T47D (cell line): ENCODE measurements at places on chromosomes 3 and 15.
A peak's percentile ranks its signal among the peaks of the same experiment; 100 is the strongest.

- DNase-seq, result no peak
Observed at GRCh38 chr15:77021803-77022381, 27.0 kb downstream of the PSTPIP1 start.

DNA sequence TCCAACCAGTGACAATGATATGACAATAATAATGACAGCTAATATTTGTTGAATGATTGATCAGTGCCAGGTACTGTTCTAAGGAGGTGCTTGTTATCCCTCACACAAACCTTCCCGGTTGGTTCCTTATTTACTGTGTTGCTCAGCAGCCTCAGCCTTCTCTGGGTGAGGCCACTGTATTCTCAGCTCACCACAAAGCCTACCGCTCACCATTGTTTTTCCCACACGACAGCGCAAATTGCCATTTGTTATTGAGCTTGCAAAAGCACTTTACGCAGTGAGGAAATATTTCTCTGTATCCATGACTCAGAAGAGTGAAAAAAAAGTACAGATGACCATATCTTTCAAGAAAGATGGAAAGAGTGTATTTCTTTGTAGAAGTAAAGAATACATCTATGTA lies 49.5 kb upstream of the PDZRN3 start:
- no peak for DNase-seq

DNA sequence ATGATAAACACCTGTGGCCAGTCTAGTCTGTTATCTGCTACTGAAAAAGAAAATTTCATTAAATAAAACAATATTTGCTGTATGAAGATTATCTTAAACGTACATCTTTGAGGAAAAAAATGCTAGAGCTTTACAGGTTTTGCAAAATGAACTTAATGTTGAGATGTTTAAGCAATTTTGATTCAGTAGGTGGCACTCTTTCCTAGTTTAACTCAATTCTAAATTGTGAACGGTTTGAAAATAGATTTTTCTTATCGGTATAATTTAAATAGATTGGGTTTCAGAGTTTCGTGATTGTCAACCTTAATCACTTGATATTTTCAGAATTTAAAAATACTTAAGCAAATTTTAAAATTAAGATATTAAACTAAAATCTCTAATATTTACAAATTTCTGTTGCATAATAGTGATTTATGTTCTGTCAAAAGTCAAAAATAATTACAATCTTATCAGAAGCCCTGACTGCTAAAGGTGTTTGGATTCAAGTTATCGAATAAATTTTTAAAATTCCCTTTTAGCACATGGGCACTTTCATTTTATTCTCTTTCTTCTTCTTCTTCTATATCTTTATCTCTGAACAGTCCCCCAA lies 7.0 kb upstream of the RNF111 start:
- peak; percentile 42 for DNase-seq

DNA sequence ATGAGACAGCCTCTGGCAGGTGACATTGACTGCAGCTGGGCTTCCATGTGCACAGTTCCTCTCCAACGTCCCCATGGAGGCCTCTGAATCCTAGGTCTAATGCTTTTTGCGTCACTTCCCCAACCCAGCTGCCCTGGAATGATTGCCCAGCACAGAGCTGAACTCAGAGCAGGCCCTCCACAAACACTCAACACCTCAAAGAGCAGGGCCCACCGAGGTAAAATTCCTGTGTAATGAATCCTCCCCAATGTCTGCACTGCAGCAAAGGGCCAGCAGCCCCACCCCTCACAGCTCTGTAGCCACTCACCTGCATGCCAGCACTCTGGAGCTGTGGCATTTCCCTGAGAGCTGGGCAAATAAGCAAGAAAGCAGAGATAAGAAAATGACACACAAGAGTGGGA lies 42.6 kb upstream of the DUSP7 start:
- no peak for DNase-seq

- DNase-seq, result no peak
Observed at GRCh38 chr3:156035158-156035557, 85.2 kb upstream of the KCNAB1 start.

GRCh38 chr15:88932875-88933330 lies 19.7 kb upstream of the MFGE8 start:
- no peak for DNase-seq

DNA sequence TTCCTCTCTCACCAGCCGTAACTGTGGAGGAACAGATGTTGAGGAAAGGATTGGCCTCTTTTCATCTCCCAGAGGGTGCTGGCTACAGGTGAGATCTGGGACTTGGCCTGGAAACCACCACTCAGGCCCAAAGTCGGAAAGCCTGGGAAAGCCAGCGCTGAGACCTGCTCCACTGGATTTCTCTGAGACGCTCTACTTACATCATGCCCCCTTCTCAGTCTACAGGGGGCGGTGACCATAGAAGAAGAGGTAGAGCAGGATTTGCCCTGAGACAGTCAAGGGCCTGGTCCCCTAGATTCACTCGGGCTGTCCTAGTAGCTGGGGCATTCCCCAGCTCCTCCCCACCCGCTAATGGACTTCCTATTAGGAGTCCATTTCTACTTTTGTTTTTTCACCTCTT lies 80.9 kb downstream of the C3orf38 start:
- DNase-seq, result no peak

- DNase-seq, result peak; percentile 77
Observed at GRCh38 chr3:186849374-186849975, 7.0 kb downstream of the ADIPOQ start.

- DNase-seq, result no peak
Observed at GRCh38 chr3:36147934-36148558, 232.3 kb upstream of the STAC start.

- no peak for DNase-seq
Observed at GRCh38 chr15:98785807-98786621, 137.7 kb downstream of the IGF1R start.

GRCh38 chr15:100981086-100981485 lies 61.9 kb downstream of the LRRK1 start:
- DNase-seq, result no peak

DNA sequence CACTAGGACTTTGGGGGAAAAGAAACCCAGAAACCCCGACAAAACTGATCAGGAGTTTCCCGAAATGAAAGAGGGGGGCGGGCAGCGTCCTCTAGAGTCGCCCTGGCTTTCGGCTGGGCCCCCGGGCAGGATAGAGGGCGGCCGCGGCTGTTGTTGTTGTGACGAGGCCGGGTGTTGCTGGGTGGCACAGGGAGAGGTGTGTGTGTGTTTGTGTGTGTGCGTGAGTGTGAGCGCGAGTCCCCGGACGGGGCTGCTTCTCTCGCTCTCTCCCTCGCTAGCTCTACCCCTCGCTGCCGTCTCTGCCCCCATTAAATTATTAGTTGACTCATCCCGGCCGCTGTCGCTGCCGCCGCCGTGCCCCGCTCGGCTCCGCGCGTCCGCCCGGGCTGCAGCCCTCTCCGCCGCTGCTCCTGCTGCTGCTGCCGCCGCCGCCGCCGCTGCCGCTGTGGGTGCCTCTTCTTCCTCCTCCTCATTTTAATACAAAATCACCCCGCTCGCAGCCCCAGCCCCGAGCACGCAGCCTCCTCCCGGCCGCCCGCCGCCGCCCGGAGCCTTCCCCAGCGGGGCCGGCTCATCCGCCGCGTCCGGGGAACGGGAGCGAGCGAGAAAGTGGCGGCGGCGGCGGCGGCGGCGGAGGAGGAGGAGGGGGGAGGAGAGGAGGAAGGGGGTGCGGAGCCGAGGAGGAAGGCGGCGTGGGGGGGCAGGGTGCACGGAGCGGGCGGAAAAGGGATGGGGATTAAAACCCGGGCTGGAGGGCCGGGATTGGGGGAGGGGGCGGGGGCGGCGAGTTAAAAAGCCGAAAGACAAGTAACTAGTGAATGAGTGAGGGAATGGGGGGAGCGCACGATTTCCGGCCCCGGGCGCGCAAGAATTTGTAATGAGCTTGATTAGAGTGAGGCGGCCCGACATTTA lies at the start of gene SATB1:
TSS of gene SATB1 (minus strand) at position 611 of the 912 bp plus-strand sequence. CDS start 4,372 bp downstream, outside the sequence.
- no peak for DNase-seq

DNA sequence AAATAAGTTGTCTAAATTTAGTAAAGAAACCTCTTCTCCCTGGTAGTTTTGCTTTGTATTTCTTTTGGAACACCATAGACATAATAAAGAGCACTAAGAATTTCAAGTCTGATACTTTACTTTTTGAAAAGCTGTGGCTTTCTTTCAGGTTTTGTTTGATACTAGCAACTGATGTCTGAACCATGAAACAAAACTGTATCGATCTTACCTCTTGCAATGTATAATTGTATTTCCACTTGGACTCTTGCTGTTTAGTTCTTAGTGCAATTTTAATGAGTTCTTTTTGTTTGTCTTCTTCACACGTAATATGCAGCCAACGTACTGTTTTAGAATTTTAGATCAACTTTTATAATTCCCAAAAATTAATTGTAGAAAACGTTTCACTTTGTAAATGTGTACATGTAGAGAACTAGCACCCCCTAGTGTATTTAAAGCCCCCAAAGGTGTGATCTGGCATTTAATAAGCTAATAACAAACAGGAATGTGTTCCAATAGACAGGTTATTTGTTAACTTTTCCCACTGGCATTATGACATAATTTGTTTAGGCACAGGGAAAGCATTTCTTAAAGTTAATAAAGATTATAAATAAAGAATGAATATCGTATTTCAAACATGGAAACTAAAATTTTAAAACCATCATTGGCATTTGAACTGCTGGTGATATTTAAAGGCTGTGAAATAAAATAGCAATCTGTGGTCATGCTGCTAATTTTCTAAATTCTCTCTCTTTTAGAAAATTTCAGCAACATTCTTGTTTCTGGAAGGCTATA lies 289.1 kb upstream of the DNAJC19 start:
- no peak for DNase-seq

- DNase-seq, result no peak
Observed at GRCh38 chr3:160885791-160886286, 129.8 kb downstream of the PPM1L start.

- no peak for DNase-seq
Observed at GRCh38 chr3:123392368-123392767, 56.5 kb downstream of the ADCY5 start.

GRCh38 chr15:71736286-71736947 lies 73.9 kb upstream of the NR2E3 start:
- no peak for DNase-seq

DNA sequence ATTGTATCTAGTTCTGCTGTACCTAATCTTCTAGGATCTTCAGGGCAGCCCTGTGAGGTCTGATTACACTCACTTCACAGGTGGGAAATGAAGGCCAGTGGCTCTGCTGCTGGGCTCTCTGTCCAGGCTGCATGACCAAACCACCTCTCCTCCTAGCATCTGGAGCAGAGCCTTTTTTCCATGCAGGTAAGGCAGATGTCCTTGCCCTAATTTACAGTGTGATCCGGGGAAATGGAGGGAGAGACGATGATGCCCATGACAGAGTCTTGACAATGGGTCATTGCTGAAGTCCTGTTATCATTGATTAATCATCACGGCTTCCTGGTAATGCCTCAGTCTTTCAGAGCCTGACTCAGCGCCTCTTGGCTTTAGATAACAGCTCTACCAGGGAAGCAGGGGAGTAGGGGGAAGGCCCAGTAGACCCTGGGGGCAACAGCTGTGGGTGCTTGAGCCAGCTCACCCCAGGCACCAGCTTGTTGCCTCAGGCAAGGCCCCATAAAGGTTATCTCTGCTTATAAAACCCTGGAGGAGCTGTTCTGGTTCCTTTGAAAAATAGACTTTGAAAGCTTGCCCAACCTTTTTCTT lies 153.4 kb downstream of the GABRG3 start:
- no peak for DNase-seq

DNA sequence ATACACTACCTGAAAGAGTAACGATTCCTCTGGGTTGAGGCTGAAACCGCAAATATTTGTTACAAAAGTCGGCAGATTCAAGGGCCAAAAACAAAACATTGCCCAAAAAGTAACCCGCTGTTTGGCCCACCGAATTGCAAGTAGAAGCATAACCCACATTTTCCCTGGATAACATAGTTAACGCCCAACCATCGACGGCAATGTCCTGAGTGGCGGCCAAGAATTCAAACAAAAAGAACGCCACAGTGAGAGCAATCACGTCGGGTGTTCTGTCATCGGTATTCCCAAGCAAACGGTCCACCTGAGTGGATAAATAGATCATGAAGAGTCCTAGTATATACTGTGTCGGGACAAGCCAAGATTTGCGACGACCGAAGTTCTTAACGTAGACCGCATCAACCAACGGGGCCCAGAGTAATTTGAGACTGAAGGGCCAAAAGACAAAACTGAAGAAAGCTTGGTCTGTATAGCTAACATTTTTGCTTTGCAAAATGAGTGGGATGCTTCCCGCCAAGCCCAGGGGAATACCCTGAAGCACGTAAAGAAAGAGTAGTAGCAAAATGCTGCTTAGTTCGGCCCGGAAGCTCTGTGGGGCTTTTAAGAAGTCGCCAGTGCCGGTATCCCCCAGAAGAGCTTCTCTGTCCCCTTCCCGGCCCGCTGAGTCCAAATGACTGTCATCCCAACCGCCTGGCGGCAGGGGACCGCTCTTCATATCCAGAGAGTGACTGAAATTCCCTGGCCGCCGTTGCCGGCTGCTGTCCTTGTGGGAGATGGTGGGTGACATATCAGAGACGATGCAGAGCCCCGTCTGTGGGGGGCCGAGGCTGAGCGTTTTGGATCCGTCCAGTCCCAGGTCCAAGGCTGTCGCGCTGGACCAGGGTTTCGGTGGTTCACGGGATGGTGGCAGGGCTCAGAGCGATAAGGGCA lies 750 bp downstream of the SLC33A1 start:
- peak; percentile 33 for DNase-seq

- no peak for DNase-seq
Observed at GRCh38 chr15:85795337-85796305, 896 bp upstream of the KLHL25 start.

GRCh38 chr15:38266247-38266986 lies 13.8 kb downstream of the SPRED1 start:
- DNase-seq, result no peak

DNA sequence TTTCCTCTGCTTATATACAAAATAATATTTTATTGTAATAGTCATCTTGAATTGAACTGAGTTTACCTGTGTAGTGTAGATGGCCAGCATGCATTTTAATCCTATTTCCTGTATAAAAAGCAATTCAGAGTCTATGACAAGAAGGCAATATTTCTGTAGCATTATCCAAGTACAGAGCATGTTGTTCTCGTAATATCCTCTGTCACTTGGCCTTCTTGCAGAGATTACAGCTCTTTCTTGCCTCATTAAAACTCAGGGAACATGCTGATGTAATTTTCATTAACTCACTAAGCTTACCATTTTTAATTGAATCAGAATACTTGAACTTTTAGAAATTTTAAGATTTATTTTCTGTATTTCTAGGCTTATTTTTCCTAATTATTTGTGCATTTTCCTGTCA lies 203.3 kb upstream of the AGTR1 start:
- no peak for DNase-seq

DNA sequence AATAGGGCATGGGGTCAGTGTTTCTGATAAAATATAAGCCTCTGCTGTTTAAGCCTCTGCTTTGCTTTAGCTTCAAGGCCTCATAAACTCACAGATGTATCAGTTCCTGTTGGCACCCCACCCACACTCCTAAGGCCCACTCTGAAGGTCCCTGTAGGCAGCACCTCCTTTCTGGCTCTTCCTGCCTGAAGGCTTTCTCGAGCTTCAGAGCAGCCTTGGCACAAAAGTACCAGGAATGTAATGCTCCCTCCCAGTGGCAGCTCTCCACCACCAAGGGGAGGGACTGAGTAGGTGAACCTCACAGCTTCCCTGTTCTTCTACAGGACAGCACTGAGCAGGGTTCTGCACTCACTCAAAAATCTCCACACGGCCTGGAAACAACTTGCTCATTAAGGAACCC lies 102.2 kb downstream of the ABHD5 start:
- DNase-seq, result peak; percentile 29

GRCh38 chr15:32668942-32669341 lies 27.4 kb downstream of the SCG5 start:
- DNase-seq, result no peak

- DNase-seq, result no peak
Observed at GRCh38 chr15:60395276-60396011, 2.3 kb downstream of the ANXA2 start.
